ENCODE measurements at places on chromosomes 7 and 10. TPM values are rescaled to one million over a fixed set of nuclear protein-coding genes. Genes with fewer than 3 reads are reported as not detected.

NEURL1 gene
- total RNA-seq: 0.75 TPM

STYXL1 gene
- 43.6 TPM for total RNA-seq

CYP26C1 gene
- total RNA-seq: not detected

ANXA8L1 gene
- 127 TPM for total RNA-seq
